Urinary bladder (tissue), 4 donors: ENCODE measurements at places on chromosomes 5 and 9.

- DNase-seq: peak; percentile 72
These were observed 7.5 kb downstream of the N4BP3 start for GRCh38 chr5:178120607-178121357.

DNA sequence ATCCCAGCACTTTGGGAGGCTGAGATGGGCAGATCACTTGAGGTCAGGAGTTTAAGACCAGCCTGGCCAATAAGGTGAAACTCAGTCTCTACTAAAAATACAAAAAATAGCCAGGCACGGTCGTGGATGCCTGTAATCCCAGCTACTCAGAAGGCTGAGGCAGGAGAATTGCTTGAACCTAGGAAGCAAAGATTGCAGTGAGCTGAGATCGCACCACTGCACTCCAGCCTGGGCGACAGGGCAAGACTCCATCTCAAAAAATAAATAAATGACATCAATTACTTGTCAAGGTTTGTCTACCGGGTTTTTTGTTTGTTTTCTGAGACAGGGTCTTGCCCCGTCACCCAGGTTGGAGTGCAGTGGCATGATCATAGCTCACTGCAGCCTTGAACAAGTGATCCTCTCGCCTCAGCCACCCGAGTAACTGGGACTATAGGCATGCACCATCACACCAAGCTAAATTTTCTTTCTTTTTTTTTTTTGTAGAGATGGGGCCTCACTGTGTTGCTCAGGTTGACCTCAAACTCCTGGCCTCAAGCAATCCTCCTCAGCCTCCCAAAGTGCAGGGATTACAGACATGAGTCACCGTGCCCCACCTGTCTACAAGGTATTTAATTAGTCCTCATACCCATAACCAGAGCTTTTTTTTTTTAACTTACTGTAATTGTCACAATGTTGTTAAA lies 64.9 kb downstream of the SUSD1 start:
- DNase-seq: no peak

GRCh38 chr5:2427983-2428382 lies 323.5 kb downstream of the IRX2 start:
- no peak for DNase-seq

- DNase-seq: no peak
These were observed 23.5 kb downstream of the SLC6A3 start for GRCh38 chr5:1421521-1422341.

GRCh38 chr5:172093965-172094364 lies 87.5 kb upstream of the FBXW11 start:
- DNase-seq: no peak

- no peak for DNase-seq
These were observed 817 bp upstream of the GNE start for GRCh38 chr9:36258996-36259533.

GRCh38 chr5:68067291-68067690 lies 148.3 kb upstream of the PIK3R1 start:
- no peak for DNase-seq

GRCh38 chr9:114991861-114992260 lies 61.5 kb upstream of the TNFSF8 start:
- no peak for DNase-seq

DNA sequence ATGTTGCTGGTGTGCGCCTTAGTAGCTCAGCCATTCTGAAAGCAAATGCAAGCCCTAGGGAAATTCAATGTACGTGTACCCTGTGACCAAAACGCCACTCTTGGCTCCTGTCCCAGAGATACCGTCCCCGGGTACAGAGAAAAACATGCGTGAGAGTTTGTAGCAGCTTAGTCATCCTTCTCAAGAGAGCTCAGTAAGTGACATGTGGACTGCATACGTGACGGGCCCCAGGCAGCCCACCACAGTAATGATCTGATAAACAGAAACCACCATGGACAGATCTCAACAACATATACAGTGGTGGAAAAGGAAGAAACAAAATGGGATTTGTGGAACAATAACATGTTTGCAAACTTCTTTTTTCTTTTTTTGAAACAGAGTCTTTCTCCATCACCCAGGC lies 45.1 kb downstream of the S1PR3 start:
- no peak for DNase-seq

DNA sequence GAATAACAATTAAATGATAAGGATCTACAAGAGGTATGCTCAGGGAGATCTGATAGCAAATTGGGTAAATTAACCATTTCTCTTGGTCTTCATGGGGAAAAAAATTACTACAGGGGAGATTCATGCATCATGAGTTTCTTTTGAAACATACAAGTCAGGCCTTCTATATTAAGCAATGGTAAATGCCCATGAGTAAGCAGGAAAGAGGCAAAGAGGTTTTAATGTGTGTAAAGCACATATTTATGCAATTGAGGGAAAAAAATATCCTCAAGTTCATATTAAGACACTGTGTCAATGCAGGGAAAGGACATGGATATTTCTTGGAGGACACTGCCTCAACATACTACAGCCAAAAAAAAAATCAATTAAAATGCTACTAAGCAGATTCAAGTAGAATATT lies 73.4 kb upstream of the NR4A3 start:
- DNase-seq: no peak

GRCh38 chr5:179154346-179154990 lies 94.3 kb downstream of the ZNF354C start:
- DNase-seq: no peak

- DNase-seq: no peak
These were observed 1704.8 kb upstream of the CDH9 start for GRCh38 chr5:28743025-28743715.

GRCh38 chr5:15897656-15898055 lies 281.9 kb downstream of the MARCHF11 start:
- no peak for DNase-seq

DNA sequence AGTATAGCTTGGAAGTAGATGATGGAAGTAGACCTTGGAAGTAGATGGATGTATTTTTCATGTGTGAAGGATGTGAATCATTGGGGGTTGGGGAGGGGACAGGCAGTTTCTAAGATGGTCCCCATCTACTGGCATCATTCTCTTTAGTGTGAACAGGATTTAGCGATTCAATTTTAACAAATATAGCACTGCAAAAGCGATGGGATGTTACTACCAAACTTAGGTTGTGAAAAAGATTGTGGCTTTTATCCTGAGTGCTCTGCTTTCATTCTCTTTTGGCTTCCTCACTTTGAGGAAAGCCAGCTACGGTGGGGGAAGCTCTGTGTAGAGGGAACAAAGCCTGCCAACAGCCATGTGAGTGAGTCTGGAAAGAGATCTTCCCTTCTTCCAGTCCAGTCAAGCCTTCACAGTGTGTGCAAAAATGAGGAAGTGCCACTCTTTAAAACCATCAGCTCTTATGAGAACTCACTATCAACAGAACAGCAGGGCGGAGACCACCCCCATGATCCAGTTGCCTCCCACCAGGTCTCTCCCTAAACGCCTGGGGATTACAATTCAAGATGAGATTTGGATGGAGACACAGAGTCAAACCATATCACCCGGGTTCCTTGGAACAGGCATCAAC lies 441.4 kb downstream of the SH3GL2 start:
- DNase-seq: no peak

GRCh38 chr5:16489322-16489791 lies 23.8 kb upstream of the ZNF622 start:
- no peak for DNase-seq

- DNase-seq: no peak
These were observed 25.1 kb upstream of the CARTPT start for GRCh38 chr5:71693828-71694427.

DNA sequence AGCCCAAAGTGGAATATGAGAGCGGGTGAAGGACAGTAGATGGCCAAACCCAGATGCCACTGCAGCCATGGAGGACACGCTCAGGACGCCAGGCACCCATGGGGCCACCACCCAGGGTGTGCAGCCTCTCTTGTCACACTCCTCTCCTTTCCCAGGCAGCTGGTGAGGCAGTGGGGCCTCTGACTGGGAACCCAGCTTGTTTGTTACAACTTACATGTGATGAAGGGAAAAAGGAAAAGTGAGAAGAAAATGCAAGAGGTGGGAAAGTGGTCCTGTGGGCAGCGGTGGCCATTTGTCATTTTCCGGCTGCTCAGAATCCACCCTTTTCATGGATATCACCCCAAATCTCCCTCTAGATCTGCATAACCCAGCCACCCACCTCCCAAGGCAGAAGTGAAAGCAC lies 62.7 kb upstream of the UNC5A start:
- DNase-seq: no peak

DNA sequence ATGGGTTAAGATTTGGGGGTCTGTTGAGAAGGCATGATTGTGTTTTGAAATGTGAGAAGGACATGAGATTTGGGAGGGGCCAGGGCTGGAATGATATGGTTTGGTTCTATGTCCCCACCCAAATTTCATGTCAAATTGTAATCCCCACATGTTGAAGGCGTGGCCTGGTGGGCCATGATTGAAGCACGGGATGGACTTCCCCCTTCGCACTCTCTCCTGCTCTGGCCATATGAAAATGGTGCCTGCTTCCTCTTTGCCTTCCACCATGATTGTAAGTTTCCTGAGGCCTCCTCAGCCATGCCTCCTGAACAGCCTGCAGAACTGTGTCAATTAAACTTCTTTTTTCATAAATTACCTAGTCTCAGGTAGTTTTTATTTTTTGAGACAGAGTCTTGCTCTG lies 14.7 kb upstream of the NOTCH1 start:
- no peak for DNase-seq

- no peak for DNase-seq
These were observed 12.6 kb downstream of the PDE6A start for GRCh38 chr5:149931992-149932436.

DNA sequence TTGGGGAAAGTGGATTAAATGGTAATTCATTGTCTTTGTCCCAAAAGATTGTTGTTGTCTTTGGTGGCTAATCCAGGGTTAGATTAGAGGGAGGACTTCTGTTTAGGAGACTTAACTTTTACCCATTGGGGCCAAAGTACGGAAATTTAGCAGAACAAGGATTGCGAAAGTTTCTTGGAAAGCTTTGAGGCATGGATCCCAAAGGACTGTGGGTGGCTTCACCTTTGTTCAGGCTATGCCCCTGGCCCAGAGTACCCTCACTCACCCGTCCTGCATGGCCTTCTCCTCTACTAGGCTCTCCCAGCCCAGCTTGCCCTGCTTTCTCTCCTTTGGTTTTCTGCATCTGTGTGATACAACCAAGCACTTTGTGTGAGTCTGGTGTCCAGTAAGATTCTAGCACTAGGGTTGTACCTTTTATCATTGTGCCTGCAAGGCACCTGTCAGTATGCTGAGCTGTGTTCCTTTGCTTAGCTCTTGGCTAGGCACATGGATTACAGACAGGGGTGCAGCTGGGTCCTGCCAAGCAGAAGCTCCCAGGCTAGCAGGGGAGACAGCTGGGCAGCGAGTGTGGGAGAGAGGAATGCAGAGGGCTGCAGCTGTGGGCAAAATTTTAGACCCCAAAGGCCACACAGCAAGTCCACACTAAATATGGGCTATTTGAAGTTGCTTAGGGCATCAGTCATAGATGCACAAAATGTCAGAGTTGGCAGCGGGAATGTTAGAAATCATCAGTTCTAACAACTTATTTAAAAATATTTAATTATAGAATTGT lies 3.2 kb downstream of the PPARGC1B start:
- DNase-seq: no peak

DNA sequence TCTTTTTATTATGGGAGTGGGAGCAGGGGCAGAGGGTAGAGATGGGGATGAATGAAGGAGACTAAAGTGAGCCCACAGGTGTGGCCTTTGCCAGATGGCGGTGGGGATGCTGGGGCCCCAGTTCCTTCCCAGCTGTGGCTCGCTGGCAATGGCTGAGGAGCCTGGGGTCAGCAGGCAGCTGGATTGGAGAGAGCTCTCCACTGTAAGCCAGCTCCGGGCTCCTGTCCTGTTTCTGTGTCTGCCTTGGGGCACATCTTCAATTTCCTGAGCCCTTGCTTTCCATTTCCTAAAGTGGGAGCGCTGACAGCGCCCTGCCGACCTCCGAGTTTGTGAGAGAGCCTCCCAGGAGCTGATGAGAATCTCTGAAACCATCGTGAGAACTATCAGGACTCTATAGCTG lies 75.6 kb upstream of the SPRY4 start:
- DNase-seq: no peak

DNA sequence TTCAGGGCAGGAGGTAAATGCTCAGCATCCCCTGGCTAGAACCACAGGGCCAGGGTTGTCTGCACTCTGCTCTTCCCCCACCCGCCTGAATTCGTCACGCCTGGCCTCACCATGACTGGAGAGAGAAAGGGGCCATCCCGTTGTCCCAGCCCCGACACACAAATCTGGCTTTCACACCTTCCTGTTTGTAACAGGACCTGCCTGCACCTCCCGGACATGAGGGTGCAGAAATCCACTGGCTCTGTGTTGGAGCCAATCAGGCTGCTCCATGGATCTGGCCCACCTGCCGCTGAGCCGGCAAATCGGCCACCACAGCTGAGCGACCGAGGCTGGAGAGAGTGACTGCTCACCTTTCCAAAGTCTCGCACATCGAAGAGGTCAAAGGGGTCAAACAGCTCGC lies 53.4 kb downstream of the VAV2 start:
- no peak for DNase-seq

- no peak for DNase-seq
These were observed 34.5 kb upstream of the ZNF366 start for GRCh38 chr5:72541501-72542225.

- no peak for DNase-seq
These were observed 16.3 kb upstream of the SEMA5A start for GRCh38 chr5:9562141-9562540.

DNA sequence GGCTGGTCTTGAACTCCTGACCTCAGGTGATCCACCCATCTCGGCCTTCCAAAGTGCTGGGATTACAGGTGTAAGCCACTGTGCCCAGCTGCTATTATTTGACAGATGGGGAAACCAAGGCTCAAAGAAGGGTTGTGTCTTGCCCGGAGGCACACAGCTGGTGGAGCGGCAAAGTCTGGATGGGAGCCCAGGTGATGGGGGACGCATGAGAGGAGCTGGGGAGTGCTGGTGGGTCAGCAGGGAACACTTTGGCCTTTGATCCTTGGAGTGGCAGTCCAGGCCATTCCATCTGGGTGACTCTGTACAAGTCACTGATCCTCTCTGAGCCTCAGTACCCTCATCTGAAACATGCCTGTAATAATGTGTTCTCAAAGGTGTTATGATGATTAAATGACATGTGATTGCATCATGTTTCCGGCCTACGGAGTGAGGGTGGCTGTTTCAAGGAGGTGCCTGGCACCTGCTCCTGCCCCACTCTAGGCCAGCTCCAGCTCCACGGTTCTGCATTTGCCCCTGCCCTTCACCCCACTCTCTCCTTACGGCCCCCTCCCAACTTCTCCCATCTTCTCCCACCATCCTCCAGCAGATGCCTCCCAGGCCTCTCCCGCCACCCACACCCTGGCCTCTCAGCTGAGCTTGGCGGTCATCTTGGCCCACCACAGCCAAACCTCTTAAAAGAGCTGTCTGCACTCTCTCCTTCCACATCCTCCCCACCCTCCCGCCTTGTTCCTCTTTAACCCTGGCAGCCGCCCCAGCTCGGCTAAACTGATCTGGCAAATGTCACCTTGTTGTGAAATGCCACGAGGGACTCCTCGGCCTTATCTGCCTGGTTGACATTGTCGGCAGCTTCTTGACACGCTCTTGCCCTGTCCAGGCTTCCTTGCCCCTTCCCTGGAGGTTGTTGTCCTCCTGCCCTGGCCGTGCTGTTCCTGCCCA lies 5.5 kb upstream of the DBN1 start:
- DNase-seq: no peak

- DNase-seq: no peak
These were observed 46.2 kb downstream of the DMRT2 start for GRCh38 chr9:1096155-1096964.
